ENCODE measurements at places on chromosomes 6 and 20.
A peak's percentile ranks its signal among the peaks of the same experiment; 100 is the strongest.

DNA sequence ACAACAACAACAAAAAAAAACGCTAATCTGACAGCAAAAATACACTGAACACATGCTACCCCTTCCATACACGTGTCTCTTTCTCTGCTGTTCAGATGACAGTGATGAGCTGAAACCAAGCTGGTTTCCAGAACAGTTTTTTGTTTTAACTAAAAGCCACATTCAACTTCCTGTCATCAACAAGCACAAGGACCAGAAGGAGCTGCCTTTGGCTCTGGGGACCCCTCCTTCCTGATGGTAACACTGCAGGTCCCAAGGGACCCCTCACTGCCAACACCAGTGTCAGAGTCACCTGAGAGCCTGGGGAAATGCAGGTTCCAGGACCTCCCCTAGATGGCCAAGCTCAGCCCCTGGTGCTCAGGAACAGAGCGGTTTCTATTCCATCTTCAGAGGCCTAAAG is 6.0 kb downstream of the CST7 start:
- DNase-seq, result no peak

GRCh38 chr20:19423097-19423899 is 210.9 kb downstream of the SLC24A3 start:
- no peak for DNase-seq

GRCh38 chr6:68738039-68738438 is 103.0 kb downstream of the ADGRB3 start:
- DNase-seq, result no peak

DNA sequence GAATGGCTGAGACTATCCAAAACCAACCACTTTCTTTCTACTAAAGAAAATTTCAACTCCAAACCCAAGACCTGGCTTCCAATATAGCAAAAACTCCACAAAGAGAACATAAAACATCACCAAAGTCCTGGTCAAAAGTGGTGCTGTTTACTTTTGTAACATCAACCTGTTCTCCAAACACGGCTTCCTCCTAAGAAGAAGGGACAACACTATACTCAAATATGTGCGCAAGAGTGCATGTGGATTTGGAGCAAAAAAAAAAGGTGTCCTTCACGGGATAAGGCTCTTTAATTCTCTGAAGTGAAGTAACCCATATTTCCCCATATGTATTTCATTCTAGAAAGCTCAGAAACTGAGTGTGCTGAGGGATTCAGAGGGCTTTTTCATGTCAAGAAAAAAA is 6.6 kb downstream of the B4GALT5 start:
- no peak for DNase-seq

DNA sequence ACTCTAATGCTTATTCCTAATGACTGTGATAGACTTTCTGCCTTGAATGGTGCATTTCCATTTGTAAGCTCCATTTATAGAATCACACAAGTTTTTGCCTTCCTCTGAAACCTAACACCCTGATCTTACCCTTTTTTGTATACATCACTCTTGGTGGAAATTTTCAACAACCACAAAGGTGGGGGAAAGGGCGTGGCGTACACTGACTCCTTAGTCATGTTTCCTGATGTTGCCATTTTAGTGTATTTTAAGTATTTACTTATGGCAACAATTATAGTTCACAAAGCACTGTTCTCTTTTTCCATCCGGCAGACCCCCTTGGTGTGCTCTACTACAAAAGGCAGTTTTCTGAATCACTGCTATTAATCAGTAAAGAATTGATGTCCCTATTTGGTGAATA is 92.0 kb downstream of the ATXN1 start:
- DNase-seq, result peak; percentile 88

- peak; percentile 67 for DNase-seq
These were observed 3.1 kb downstream of the B3GALT4 start for GRCh38 chr6:33279971-33280511.

- no peak for DNase-seq
These were observed 809 bp downstream of the HLA-G start for GRCh38 chr6:29828471-29828797.

DNA sequence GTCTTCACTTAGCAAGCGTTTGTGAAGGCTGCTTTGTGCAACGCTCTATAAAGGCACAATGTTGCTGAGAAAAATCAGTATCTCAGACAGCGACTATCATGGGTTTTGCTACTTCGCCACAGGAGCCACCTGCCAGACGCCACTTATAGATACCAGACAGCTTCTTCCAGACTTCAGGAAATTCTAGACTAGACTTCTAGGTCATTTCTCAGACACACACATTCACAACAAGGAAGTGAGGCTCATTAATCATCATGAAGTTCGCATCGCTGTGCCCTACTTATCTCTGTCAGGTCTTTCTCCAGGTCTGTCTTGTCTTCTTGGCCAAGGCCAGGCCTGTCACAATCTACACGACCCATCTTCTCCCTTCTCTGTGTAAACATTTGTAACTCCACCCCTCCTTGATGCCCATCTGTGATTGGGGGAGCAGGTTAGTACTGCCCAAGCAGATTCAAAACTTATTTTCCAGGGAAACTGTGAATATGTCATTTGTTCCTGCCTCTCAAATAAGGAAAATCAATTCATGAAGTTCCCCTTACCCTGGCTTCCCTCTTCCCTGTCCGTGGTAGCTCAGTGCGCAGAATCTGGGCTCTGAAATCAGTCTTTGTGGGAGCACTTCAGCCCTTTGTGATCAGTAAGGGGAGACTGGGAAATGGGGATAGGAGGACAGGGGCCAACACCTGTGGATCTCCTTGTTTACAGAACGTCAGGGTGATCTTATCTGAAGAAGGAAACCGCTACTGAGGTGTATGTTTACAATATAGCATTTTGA is 115.5 kb downstream of the TNFAIP3 start:
- DNase-seq, result no peak

DNA sequence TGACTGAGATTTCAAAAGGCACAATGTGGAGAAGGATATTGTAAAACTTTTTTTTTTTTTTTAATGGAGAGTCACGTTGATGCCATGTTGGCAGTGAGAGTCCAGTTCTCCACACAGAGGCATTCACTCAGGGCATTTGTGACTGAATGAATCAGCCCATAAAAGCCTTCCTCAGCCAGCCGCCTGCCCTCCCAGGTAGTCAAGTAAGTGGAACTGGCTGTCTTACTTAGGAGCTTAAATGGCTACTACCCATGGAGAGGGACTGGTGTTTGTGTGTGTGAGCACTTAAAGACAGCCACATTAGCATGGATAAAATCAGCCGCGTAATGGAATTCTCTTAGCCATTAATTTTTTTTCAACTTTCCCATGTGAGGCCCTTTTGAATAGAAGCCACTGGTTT is 12.6 kb downstream of the AAR2 start:
- no peak for DNase-seq

DNA sequence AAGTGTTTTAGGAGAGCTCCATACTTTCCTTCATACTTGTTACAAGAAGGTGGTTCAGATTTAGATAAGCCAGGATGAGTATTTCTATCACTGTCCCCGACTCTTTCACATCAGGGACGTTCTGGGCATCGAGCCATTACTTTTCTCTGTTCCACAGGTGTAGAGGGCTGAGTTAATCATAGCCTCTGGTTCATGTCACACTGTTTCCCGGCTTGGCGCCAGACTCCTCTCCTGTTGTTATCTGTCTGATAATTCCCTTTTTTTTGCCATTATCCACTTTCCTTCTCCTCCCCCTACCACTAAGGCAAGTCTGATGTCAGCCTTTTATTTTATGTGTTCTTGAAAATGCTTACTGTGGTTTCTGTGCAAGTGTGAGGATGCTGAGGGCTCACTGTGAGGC is 593.4 kb downstream of the UTRN start:
- DNase-seq, result no peak

DNA sequence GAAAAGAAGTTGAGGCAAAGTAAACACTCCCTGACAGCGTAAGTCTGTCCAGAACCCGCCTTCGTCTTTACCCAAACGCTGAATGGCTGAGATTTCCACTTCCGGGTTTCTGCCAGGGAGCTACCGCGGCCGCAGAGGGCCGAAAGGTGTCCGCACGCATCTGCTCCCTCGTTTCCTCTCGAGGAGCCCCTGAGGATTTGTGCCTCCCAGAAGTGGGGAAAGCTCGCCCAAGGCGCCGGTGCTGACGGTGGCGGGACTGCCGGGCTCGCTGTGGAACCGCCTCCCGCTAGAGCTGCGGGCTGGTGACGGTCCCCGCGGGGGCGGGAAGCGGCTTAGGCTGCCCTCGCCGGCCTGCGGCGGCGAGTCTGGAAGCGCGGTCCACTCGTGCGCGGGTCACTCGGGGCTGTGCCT is 1760.2 kb upstream of the DEFB115 start:
- DNase-seq, result peak; percentile 3

- no peak for DNase-seq
These were observed 15.5 kb downstream of the SYTL3 start for GRCh38 chr6:158665332-158665731.

GRCh38 chr6:21245488-21245887 is 348.1 kb upstream of the SOX4 start:
- DNase-seq, result no peak

DNA sequence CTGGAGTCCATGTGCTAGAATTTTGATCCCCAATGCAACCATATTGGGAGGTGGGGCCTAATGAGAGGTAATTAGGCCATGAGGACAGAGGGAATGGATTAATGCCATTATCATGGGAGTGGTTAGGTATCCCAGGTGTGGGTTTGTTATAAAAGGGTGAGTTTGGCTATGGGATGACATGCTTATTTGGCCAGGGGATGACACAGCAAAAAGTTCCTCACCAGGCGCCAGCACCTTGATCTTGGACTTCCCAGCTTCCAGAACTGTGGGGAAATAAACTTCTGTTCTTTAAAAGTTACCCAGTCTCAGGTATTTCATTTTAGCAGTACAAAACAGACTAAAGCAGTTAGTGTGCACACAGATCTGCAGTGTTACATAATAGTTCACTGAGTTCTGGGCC is 84.1 kb downstream of the ADGB start:
- DNase-seq, result no peak

DNA sequence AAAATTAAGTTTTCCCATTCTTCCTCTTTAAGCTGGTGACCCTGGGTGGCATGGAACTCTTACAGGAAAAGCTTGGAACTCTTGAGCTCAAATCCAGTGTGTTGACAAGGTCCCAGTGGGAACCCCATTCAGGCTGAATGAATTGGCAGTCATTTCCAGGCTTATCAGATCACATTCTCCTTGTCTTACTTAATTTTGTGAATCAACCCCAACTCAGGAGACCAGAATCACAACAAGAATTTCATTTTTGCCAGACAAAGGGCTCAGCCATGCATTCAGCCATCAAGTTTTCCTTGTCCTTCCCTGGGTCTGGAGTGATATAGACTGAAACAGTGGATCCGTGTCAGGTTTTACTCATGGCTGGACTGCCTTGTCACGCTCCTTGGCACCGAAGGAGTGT is 92.1 kb upstream of the EEF1E1 start:
- DNase-seq, result no peak

DNA sequence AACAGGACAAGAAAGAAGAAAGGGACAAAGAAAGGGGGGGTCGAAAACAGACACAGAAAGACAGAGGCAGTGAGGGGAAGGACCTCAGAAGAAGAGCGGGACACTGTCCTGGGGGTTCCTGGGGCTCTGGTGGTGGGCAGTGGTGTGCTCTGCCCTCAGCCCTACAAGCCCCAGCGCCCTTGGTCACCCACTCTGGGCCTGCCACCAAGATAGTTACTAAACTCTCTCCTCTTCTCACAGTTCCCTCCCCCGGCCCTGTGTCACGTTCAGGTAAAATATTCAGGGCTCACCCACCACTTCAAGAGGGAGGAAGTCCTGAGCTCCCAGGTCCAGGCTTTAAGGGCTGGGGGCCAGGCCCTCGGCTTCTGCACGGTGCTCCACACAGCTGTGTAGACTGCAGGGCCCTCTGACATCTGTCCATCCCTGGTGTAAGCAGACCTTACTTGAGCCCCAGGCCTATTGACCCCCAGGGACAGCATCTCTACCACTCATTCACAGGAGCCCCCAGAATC is 87.4 kb downstream of the MRPL14 start:
- DNase-seq, result no peak

GRCh38 chr6:45569210-45569945 is 191.6 kb upstream of the SUPT3H start:
- peak; percentile 82 for DNase-seq

- no peak for DNase-seq
These were observed 8.6 kb downstream of the CEP57L1 start for GRCh38 chr6:109103942-109104341.

GRCh38 chr20:51054233-51054632 is 31.3 kb upstream of the KCNG1 start:
- no peak for DNase-seq

DNA sequence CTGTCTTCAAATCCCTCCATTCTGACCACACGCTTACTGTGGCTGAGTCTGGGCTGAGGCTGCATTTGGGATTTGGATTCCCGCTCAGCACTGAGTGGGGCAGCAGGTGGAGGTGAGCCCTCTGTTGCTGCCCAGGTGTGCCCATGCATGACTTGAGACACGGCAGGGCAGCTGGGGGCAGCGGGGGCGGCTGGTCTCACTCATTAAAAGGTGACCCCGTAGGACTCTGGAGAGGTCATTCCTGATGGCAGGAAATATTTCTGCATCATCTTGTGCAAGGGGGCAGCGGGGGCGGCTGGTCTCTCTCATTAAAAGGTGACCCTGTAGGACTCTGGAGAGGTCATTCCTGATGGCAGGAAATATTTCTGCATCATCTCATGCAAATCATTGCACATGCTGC is 49.8 kb downstream of the SMOC2 start:
- DNase-seq, result no peak

DNA sequence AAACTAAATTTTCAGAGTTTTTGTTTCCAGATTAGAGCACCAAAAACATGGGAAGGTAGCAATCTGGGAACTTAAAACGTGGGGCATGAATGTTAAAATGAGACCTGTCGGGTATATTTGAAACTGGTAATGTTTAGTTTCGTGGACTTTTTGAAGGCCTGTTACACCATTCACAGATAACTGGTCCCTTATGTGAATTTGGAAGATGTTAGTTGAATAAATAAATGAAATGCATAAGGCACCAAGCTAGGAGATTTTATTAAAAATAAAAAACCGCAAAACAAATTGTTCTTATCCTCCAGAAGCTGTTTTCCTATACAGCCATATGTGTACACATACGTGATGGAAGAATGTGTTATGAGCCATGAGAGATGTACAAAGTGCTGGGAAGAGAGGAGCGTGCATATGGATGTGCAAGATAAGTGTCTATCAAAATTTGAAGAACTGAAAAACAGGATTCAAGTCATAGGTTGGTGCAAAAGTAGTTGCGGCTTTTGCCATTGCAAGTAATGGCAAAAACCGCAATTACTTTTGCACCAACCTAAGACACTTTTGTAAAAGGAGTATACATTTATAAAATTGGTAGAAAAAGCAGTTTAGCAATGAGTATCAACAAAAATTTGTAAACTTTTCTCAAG is 700 bp upstream of the MCUR1 start:
- peak; percentile 12 for DNase-seq
